NCI-H1417 treated with DMSO at 0.1 percent for 48 hours (cell line): ENCODE measurements at places on chromosomes 12 and 14.

DNA sequence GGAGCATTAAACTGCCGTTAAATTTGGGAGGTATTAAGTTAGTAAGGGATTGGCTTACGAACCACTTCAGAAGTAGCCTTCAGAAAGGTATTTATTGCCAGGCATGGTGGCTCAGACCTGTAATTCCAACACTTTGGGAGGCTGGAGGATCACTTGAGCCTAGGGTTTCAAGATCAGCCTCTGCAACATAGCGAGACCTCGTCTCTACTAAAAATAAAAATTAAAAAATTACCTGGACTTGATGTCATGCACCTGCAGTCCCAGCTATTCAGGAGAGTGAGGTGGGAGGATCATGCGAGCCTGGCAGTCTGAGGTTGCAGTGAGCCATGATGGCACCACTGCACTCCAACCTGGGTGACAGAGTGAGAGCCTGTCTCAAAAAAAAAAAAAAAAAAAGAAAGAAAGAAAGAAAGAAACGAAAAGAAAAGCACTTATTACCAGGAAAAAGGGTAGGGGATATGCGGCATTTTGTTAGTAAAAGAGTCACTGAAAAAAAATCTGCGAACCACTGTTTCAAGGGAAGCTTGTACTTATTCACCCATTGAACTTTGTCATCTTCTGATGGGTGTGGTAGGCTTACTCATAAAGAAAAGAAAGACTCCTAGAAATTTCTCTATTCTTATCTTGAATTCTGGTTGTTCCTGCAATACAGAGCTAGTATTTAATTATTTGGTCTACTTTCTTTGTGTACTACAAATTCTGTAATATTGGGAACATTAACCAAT lies 33.6 kb upstream of the PLEKHA5 start:
- DNase-seq: no peak

DNA sequence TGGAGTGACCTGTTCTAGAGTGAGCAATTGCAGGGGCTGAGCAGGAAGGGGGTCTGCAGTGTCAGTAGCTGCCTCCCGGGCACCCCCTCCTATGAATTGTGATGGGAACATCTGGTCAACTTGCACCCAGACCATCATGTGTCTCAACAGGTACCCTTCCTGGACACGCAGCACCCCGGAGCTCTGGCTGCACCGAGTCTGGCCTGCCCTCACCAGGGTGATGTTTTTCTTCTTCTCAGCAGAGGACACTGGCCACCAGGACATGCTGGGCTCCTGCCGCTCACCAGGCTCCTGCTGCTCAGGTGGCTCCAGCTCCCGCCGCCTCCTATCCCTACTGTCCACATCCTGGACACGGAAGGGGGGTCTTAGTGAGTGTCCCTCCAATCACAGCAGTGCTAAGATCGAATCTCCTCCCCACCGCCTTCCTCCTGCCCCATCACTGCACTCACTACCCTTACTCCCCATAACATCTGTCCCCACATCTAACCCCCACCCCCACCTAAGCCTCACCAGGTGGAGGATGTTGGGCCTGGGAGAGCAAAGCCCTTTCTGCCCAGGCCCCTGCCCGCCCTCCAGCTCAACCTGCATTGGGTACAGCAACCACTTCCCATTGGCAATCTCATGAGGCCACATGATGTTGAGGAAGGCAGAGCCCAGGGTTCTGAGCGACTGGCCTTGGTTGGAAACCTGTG lies 14.9 kb downstream of the ITGA7 start:
- no peak for DNase-seq

GRCh38 chr14:68634874-68635595 lies 157.8 kb downstream of the ZFP36L1 start:
- no peak for DNase-seq

GRCh38 chr14:75315144-75315543 lies 36.5 kb downstream of the FOS start:
- DNase-seq: no peak

- no peak for DNase-seq
These were observed 7.2 kb downstream of the SLC11A2 start for GRCh38 chr12:51018956-51019355.

GRCh38 chr12:108729612-108730364 lies 1.5 kb downstream of the CORO1C start:
- DNase-seq: no peak

DNA sequence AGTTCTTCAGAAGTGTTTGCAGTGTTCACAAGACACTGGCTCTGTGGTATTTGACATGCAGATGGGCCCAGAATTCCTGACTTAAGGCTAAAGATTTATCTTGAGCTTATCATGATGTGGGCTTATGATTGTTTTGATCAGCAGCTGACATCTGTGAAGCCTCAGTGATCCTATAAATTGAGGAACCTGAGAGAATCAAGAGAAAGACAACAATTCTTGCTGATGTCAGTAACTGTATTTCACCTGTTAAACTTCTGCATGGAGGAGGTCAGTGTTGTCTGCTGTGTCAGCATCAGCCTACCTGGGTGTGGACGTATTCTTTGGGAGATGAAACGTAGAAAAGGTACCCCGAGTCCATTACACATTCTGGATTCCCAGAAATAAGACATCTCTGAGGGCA lies 33.3 kb downstream of the TRAF3 start:
- DNase-seq: no peak

- DNase-seq: no peak
These were observed 133.1 kb upstream of the NUDT4 start for GRCh38 chr12:93244514-93245077.

- DNase-seq: no peak
These were observed 8.0 kb downstream of the PTPN21 start for GRCh38 chr14:88546621-88547385.

- DNase-seq: no peak
These were observed 25.9 kb downstream of the ARHGAP5 start for GRCh38 chr14:32102968-32103367.

GRCh38 chr14:39339003-39339402 lies 93.2 kb downstream of the FBXO33 start:
- DNase-seq: peak; percentile 19

GRCh38 chr12:132549059-132549458 lies 59.1 kb downstream of the FBRSL1 start:
- DNase-seq: no peak

DNA sequence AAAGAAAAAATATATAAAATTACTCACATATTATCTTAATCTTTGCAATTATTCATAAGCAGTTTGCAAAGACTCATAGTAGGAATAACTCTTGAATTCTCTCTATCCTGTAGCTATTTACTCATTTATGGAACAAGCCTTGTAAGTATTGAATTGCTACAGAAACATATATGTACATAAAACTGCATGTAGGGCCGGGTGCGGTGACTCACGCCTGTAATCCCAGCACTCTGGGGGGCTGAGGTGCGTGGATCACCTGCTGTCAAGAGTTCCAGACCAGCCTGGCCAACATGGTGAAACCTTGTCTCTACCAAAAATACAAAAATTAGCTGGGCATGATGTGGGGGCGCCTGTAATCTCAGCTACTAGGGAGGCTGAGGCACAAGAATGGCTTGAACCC lies 286.2 kb downstream of the PPFIA2 start:
- no peak for DNase-seq

GRCh38 chr12:129185855-129186254 lies 332.6 kb downstream of the GLT1D1 start:
- no peak for DNase-seq

DNA sequence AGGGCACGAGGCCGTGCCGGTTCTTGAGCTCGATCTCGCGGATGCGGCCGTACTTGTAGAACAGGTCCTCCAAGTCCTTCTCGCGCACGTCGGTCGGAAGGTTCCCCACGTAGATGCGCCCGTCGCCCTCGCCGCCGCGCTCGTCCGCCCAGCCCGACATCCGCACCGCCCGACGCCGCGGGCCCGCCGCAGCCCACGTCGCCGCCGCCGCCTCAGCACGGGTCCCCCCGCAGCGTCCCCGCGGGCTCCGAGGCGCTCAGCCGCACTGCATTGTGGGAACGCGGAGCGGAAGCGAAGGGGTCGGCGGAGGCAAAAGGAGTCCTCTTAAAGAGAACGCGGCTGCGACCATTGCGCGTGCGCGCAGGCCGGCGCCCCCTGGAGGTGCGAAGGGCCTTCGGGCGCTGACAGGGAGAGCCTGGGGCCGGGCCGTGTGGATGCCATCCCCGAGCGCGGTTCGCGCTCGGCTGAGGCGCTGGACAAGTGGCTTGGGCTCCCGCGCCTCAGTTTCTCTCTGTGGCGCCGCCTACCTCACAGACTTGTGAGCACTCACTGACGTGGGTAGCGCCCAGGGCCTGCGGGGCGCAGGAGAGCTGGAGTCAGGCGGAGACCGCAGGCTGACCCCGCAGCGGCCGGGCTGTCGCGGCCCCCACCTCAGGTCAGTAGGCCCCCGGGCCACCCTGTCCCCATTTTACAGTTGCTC lies at the start of gene SRSF9:
TSS of gene SRSF9 (minus strand) at position 299 of the 700 bp plus-strand sequence. CDS start at position 160, 139 bp downstream.
- peak; percentile 66 for DNase-seq

GRCh38 chr14:72603639-72604038 lies 290.3 kb downstream of the DPF3 start:
- DNase-seq: no peak

GRCh38 chr12:107361970-107362369 lies 268.6 kb upstream of the CRY1 start:
- no peak for DNase-seq

DNA sequence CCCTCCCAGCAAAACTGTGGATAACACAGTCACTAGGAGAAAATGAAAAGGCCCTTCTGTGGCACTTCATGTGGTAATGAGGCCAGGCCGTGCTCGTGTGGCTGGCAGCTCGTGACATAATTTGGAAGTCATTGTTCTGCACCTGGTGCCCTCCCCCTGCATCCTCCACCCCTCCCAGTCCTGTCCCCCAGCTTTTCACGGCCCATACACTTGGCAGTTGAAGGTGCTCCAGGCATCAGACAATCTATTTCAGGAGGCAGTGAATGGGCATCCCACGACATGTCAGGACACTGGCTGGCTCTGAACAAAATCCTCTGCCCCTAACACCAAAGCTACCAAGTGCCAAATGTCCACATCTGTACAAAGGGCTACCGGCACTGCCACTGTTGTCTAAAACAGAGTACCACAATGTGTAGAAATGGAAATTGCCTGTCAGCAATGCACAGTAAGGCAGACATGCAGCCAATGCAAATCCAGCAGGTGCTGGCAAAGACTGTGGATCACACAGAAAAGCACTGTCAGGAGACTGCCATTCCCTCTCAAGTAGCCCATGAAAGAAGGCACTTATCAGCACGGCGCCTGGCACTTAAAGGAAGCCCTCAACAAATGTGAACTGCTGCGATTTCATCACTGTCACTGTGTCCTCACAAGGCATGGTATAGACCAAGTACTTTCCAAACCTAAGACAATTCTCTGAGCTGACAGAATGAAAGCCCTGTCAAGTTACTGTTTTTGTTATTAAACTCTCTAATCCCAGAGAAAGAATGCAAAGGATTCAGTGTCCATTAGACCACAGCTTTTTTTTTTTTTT lies 39.1 kb downstream of the CORO1C start:
- DNase-seq: peak; percentile 78

DNA sequence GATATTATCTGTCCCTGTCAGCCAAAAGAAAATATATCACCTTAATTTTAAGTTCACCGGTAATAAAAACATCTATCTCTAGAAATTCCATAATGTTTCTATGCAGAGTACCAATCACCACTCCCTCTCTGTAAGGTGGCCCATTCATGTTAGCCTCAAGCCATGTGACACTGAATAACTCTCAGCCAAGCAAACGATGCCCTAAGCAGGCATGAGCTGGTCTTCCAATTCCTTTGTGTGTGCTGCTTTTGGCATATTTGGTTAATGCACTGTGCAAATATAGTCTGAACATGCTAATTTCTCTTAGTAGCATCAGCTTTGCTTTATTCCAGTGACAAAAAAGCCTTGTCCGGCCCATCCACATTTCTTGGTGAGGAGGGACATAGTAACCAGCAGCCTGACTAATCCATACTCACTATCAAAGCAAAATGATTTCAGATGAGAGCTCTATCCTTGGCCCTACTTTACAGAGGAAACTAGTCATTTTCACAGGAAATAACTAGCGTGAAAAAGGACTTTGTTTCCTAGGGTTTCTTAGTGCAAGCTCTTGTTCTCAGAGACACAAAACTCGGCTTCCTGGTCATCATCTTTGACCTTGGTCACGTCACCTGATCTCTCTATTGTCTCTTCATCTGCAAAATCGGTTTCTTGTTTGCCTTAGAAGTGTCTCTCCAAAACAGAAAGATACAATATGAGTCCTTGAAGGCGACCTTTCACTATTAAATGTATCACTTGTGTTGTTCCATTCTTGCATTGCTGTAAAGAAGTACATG lies 59.2 kb upstream of the RTRAF start:
- DNase-seq: no peak

DNA sequence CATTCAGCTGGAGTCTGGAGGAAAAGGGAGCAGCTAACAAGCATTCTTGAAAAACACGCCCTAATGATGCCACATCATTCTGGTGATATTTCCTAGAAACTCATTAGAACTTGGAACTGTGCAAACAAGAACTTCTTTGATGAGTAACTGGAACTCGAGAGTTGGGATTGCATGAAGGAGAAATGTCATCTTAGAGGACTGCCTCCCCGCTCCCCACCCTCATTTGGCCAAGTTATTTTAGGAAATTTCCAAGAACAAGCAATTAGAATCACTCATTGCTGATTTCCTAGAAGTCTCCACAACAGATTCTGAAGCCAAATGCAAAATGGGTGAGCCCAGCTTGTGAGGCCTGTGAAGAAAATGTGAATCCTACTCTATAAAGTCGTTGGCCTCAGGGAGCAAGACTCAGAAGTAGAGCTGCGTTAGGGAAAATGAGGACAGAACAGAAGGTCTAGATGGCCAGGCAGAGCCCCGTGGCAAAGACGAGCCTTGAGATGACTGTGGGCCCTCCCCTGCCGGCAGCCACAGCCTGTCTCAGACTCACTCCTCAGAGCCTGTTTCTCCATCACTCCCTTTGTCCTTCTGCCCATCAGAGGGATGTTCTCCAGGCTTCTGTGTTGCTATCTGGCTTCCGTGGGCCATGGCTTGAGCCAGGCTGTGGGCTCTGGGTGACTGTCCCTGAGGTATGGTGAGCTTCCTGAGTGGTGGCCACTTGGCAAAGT lies 38.4 kb downstream of the RTL1 start:
- DNase-seq: no peak

- DNase-seq: no peak
These were observed 4.3 kb downstream of the PPP1R1A start for GRCh38 chr12:54584128-54584527.

- DNase-seq: no peak
These were observed 66.2 kb downstream of the PRMT8 start for GRCh38 chr12:3557116-3557697.
